Activated CD8-positive, alpha-beta memory T cell treated with anti-CD3 and anti-CD28 coated beads for 1 hour (primary cell): ENCODE measurements at places on chromosomes 12 and 14.

DNA sequence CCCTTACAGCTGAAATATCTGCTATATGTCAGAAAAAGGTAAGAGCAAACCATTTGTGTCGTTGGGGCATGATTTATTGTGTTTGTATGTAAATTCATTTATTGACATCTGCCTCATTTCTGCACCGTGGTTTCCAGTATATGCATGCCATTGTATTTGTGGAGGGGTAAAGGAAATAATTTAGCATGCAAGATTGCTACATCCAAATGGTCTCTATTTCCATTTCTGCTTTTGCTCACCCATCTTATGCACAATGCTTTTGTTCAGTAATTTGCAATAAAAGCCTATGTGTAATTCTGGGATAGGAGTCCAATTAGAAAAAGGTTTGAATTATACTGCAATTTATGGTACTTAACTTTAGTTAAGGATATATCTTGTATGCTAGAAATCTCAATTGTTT lies 101.8 kb downstream of the UNC79 start:
- no peak for DNase-seq

GRCh38 chr12:70240673-70241072 lies 2.6 kb upstream of the CNOT2 start:
- no peak for DNase-seq

DNA sequence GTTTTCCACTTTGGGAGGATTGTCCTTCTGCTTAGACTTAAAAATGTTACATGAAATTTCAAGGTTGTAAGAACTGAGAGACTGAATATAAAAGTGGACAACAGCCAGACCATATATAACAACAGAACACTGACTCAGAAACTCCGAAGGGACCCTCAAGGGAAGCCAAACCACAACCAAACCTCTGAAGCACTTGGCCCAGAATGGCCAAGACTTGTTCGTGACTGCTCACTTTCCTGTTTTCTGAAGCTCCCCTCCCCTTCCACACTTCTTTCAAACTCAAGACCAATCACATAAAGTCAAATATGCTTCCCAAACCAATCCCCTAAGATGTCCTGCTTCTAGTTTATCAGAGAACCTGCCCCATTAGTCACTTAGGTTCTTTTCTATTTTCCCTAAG lies 13.7 kb downstream of the OR6J1 start:
- no peak for DNase-seq

- DNase-seq = no peak
These were observed 1102.8 kb downstream of the BCL11B start for GRCh38 chr14:98169170-98169587.

- DNase-seq = no peak
These were observed 284.8 kb upstream of the DIO3 start for GRCh38 chr14:101276309-101277091.
